ENCODE measurements at places on chromosomes 7 and 10.

GRCh38 chr10:124534231-124534798, 72.7 kb downstream of the LHPP start:
- DNase-seq, result no peak

- no peak for DNase-seq
These were observed 259.2 kb downstream of the GLRX3 start for GRCh38 chr10:130395248-130395936.

GRCh38 chr10:122347170-122347841, 27.2 kb upstream of the PLEKHA1 start:
- DNase-seq, result no peak

- DNase-seq, result no peak
These were observed 247.0 kb upstream of the MKI67 start for GRCh38 chr10:128373071-128373749.

DNA sequence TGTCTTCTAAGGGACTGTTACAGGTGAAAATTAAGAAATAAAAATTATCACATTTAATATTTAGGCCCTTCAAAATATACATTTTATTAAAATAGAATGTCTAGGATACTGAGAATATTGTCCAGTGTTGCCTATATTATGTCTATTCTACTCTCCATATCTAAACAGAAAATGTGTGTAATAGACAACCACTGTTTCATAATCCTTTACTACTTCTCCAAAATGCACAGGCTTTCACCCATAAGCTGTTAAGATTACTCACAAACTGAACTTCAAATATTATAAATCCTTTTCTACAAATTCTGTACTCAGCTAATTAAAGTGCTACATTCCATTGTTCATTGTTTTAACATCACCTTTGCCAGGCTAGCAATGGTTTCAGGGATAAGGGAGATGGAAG, 56.7 kb upstream of the TFEC start:
- DNase-seq, result no peak

GRCh38 chr10:103181244-103181643, 11.8 kb downstream of the NT5C2 start:
- no peak for DNase-seq

GRCh38 chr10:78321000-78321399, 287.3 kb downstream of the RPS24 start:
- no peak for DNase-seq

GRCh38 chr10:116840389-116841075, 8.8 kb upstream of the ENO4 start:
- DNase-seq, result no peak

DNA sequence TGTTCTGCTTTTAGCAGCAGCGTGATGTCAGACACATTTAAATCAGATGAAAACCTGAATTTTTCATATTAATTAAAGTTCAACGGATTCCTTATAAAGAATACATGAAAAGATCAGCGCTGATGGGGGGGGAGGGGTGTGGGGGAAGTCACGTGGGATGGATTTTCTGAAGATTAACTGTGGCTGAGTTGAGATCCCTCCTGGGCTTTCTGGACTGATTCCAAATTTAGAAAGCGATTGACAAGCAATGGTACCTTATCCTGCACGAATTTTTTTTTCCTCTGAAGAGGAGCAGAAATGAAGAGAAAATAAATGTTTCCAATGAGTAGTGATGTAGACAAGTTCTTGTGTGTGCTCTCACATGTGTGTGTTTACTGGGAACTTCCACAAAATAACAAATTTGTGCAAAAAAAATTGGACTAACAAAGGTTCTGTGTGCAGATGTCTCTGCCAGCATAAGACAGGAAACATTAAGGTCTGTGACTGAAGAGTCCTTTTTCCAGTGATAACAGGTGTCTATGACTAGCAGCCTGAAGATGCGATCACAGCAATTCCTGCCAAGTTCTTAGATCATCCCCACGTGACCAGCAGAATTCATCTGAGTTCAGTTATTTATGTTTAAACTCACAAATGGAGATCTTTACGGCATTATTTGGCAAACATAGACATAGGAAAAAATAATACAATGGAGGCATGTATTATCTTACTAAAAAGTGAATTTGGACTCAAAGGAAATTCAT, 585.2 kb upstream of the CELF2 start:
- peak; percentile 52 for DNase-seq

GRCh38 chr10:113661332-113661731, 2.5 kb downstream of the NRAP start:
- no peak for DNase-seq

DNA sequence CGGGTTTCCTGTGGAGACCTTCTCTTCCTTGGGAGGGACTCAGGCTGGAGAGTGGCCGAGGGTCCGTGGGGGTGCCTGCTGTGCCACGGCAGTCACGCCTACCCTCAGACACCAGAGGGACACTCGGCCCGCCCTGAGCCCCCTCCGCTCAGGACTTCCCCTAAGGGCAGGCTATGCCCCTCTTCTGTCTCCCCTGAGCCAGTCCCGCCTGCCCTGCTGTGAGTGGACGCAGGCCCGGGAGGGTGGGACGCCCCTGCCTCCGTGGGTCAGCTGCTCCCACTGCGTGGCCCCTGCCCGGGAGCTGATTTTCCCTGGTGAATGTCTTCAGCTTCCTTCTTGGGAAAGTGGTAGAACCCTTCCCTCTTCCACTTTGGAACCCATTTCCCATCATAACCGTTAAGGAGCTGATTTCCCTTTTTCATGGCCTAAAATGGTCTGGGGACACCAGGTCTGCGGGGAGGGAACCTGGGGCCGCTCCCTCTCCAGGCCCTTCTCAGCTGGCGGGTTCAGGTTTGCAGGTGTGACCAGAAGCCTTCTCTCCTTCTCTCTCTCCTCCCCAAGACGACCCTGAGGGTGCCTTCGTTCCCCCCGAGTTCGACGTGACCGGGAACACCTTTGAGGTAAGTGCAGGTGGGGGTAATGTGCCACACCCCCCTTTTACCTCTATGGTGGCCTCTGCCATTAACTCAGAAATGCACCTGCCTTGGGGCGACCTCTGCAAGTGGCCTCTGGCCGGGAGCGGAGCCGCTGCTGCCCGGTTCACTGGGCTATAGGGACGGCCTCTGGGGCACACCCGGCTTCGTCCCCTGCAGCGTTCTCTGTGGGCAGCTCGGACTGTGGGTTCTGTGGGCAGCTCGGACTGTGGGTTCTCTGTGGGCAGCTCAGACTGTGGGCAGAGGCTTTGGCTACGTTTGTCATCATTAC, 7.9 kb downstream of the KNDC1 start:
- no peak for DNase-seq

- no peak for DNase-seq
These were observed 41.0 kb downstream of the FOXK1 start for GRCh38 chr7:4722960-4723630.

GRCh38 chr7:105644937-105645336, 63.6 kb upstream of the EFCAB10 start:
- no peak for DNase-seq

GRCh38 chr7:131816391-131817007, 260.1 kb upstream of the PODXL start:
- no peak for DNase-seq

GRCh38 chr7:141073641-141074161, at the start of gene TMEM178B:
Gene TMEM178B (plus strand): TSS chr7:141074064.
- no peak for DNase-seq

GRCh38 chr7:78172933-78173591, 374.5 kb downstream of the PHTF2 start:
- no peak for DNase-seq

GRCh38 chr10:71235808-71236207, 23.4 kb downstream of the UNC5B start:
- no peak for DNase-seq

DNA sequence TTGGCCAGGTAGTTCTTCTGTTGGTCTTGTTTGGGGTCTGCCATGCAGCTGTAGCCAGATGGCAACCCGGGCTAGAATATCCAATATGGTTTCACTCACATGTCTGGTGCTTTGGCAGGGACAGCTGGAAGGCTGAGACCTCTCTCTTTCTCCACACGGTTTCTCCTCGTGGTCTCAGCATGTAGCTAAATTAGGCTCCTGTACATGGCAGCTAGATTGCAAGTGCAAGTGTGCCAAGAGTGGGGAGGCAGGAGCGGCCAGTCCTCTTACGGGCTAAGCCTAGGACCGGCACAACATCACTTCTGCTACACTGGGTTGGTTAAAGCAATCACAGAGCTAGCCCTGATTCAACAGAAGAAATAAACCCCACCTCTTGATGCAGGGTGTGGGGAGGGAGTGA, 9.3 kb upstream of the PDE1C start:
- DNase-seq, result peak; percentile 92

DNA sequence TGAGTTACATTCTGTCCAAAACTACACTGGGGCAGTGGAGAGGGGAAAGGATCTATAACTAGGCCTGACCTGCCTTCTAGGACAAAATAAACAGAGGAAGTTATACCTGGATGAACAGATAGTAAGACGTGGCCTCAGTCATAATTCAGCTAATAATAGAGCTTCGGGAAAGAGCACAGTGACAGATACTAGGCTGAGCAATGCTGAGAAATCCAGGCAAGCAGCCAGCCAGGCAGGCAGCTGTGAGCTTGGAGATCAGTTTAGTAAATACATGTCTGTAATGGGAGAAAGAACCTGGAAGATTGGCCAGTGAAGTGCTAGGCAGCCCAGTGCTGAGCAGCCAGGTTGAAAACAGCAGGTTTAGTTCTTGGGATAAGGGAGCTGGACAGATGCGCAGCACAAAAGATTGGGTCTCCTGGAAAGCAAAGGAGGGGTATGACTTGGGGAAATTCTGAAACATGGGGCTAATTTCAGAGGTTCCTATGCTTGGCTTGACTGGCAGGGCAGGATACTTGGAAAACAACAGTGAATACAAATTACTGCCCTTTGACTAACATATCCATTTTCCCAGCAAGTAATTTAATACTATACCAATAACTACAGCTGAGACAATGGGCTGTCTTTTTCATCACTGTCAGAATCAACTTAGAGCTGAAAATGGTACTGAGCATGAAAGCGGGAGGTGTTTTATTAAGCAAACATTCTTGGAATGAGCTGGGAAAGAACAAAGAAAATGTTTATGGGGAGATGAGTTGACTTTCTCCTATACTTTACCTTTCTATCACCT, 140.8 kb downstream of the DGKB start:
- peak; percentile 96 for DNase-seq

DNA sequence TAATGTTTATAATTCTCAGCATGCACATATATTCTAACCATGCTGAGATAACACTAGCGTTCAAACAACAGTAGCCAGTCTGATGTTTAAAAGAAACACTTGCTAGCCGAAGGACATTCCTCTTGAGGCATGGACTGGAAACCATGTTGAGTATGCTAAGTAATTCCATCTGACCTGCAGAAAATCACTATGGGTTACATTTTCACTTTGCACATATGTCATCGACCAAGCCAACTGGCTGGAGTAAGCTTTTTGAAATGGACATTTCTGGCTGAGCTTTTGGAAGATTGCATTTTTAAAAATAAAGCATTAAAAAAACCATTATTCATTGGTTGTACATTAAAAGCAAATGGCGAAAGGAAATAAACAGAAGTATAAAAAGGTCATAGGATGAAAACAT, 88.2 kb downstream of the BBS9 start:
- DNase-seq, result no peak

- no peak for DNase-seq
These were observed 128.8 kb downstream of the PTPN20 start for GRCh38 chr10:47040041-47040491.

GRCh38 chr10:80506189-80506575, 31.5 kb upstream of the SH2D4B start:
- DNase-seq, result no peak

DNA sequence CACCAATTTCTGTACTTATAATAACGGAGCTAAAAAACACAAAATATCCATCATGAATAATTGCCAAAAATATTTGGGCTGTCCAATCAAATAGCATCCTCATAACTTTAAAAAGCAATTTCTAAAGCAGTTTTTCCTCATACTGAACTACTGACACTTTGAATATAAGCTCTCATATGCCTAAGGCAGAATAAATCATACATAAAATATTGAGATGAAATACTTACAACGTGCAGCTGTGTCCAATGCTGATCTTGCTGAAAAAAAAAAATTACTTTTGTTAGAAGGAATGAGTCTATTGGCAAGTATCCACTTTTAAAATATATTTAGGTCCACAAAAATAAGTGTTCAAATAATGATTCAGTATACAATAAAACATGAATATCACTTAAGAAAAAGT, 24.2 kb downstream of the FAM3C start:
- DNase-seq, result no peak

GRCh38 chr10:82288461-82288881, 413.5 kb downstream of the NRG3 start:
- no peak for DNase-seq

GRCh38 chr7:150751702-150752101, 14.5 kb downstream of the GIMAP5 start:
- no peak for DNase-seq

DNA sequence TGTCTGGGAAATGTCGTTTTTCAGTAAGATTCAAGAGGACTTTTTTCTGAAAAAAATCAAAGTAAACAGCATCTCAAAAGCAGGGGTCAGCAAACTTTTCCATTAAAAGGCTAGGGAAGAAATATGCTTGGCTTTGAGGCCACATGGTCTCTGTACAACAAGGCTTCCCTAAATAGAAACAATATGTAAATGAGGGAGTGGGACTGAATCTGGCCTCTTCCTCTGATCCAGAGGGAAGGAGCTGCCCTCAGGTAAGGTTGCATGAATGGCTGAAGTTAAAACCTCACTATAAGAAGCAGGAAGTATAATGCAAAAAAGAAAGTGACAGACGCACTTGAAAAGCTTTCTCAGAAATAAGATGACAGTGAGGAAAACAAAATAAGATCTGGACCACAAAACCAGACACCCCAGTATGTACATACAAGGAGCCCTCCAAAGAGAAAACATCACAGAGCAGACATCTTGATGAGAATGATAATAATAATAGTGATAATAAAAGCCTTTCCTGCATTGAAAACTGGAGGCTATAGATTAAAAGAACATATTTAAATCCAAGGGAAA, 115.2 kb downstream of the PLXNA4 start:
- no peak for DNase-seq

DNA sequence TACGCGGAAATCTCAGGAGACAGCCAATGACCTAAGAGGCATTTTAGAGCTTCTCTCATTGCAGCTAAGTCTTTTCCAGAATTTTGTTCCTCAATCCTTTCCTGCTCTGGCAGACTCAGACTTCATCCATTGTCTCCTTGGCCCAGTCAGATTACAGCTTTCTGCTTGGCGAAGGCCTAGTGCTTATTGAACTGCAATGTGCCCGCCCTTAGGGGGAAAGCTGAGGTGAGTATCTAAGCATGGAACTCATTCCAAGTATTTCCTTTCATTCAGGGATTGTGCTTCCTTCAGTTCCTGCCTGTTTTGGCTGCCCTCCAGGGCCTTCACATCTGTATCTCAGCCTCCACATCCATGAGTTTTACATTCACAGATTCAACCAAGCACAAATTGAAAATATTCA, 37.5 kb downstream of the PRLHR start:
- DNase-seq, result no peak

DNA sequence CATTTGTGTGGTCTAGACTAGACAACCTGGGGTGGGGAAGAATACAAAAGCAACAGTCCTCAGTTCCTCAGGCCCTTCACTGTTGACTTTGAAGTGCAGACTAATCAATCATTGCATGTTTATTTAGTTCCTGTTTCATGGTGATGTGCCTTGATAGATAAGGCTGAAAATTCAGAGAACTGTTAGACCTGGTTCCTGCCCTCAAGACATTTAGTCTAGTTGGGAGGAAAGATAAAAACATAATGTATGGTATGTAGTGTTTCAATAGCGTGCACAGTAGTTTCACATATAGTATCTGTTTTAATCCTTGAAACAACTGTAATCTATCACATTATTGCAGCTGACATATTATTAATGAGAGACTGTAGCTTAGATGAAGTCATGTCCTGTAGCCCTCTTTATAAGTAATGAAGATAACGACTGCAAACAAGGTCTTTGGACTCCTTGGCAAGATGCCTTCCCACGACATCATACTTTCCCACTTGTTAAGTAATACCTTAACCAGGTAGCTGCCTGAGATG, 124.0 kb downstream of the CELF2 start:
- DNase-seq, result no peak

GRCh38 chr10:3892440-3893425, 107.7 kb upstream of the KLF6 start:
- DNase-seq, result no peak

Measured in NCI-H446 treated with DMSO at 0.1 percent for 48 hours (cell line).